Coronary artery (tissue), 2 donors: ENCODE measurements at places on chromosomes 16 and 17.

GRCh38 chr17:44363613-44364159, at the start of gene FAM171A2:
Gene FAM171A2 (minus strand): TSS chr17:44363853. CDS start chr17:44363714, 139 bp downstream.
- no peak for DNase-seq

DNA sequence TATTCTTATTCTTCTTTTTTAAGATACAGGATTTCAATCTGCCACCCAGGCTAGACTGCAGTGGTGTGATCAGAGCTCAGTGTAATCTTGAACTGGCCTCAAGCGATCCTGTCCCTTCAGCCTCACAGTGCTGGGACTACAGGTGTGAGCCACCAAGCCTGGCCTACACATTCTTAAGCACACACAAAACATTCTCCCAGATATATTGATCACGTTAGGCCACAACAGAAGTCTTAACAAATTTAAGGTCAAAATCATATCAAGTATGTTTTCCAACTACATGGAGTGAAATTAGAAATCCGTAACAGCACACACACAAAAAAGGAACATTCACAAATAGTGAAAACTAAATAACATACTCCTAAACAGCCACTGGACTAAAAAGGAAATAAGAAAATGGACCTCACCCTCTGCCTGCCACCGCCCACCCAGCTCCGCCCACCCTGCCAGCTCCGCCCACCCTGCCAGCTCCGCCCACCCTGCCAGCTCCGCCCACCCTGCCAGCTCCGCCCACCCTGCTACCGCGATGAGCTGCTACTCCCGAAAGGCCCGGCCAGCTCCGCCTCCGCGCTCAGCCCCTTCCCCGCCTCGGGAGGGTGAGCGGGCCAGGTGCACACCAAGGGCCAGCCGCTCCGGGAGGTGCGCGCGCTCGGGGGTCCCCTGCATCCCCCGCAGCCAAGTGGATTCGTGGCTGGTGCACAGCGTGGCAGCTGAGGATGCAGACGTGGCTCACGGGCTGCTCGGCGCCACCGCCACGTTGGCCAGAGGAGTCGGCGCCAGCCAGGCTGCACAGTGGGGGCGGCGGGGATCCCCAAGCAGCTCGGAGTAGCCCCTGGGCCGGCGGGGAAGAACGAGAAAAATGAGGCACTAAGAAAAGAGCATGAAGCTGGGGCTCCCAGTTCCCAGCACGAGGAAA, 41.2 kb downstream of the C16orf87 start:
- DNase-seq, result peak; percentile 81

DNA sequence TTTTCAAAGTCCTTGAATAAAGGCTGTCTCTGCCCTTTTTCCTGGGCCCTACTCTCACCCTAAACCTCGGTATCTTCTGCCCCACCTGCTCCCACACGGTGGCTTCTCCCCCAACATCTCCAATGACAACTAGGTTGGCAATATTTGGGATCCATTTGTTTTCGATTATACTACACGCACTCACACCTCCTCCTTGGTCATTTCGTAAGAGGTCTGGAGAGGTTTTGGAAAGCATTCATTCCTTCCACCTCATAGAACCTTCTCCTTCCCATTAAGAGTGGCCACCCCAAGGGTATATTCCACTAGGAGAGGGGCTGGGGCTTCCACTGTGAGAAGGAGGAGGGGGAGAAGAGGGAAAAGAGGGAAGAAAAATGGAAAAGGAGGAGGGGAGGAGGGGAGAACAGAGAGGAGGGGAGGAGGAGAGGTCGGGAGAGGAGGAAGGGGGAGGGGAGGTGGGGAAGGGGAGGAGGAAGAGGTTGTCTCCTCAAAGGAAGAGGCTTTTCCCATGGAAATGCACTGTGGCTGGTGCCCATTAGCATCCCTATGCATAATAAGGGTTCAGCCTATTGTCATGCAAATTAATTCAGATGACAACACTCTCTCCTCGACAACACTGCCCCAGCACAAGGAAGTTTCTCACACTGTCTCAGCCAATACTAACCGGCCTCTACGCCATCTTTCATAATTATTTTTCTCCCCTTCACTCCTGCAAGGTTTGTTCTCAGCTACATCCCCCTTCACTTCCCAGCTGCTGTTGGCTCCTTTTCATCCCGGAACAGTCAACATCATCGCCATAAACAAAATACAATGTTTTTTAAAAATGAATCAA, 30.0 kb downstream of the SOX9 start:
- no peak for DNase-seq

- DNase-seq, result no peak
Observed at GRCh38 chr17:28282596-28282995, 36.4 kb upstream of the TMEM97 start.

DNA sequence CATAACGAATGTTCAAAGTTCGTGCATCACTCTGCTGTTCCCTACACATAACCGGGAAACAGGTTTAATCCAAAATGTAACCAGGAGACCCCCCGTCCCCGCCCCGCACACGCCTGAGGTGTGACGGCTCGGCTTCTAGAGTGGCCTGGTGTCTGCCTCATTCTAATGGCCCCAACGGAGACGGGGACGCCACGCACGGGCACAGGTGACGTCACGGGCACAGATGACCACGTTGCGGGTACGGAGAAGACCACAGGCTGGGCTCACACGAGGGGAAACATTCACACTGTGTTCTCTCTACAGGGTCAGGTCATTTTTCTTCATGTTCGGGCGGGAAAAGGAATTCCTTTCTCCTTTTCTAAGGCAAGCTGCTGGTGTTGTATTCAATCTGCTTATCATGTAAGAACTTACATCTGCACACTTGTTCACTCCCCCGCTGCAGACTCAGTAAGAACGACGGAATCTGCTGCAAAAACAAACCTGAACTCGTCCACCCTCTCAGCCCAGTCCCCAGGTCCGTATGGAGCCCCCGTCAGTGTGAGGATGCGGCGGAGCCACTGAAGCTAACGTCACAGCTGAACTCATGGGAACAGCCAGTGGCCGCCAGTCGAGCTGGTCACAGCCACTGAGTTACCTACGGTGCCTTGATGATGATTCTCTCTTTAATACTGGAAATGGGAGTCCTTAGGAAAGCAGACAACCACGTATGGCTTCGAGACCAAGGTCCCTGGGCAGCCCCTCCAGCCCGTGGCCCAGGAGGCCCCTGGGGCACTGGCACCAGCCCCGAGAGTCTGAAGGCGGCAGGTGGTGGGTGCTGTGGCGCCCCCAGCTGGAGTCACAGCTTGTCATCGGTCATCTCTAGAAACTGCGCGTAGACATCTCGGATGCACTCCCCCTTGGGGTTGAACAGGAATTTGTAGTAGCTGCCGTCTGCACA, 32.9 kb downstream of the WDR45B start:
- DNase-seq, result no peak

DNA sequence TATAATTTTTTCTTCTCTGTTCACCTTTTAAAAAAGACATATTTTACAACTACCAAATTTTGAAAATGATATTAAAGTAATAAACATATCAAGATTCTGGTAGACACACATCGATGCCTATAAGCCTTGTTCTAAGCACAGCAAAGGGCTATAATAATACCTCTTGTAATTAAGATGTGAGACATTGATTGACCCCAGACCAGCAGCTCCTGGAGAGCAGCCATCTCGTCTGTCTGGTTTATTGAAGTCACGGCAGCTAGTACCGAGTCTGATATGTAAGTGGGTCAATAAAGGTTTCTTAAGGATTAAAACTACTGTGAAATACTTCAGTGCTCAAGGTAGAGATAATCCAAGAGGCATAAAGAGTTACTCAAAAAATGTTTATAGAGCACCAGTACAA, 76.1 kb downstream of the C17orf58 start:
- no peak for DNase-seq

DNA sequence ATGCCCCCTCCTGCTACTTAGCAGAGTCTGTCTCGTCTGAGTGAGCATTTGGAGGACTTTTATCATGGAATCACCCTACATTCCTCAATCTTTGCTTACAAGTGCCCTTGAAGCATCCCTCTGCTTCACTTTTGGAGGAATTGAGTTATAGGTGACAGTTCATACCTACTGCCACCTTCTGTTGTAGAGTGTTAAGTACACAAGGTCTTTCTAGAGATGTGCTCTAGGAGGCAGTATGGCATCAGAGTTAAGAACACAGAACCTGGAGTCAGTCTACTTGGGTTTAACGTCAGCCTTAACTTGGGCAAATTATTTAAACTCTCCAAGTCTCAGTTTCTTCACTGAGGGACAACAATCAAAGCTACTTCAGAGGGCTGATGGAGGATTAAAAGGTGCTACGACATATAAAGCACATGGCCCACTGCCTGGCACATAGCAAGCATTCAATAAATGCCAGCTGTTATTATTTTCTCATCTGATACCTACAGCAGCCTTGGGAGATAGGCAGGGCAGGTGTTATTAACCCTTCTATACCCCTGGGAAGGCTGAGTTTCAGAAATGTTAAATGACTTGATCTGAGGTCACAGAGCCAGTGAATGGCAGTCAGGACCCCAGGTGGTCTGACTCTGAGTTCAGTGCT, 62.2 kb downstream of the UTP18 start:
- DNase-seq, result no peak

DNA sequence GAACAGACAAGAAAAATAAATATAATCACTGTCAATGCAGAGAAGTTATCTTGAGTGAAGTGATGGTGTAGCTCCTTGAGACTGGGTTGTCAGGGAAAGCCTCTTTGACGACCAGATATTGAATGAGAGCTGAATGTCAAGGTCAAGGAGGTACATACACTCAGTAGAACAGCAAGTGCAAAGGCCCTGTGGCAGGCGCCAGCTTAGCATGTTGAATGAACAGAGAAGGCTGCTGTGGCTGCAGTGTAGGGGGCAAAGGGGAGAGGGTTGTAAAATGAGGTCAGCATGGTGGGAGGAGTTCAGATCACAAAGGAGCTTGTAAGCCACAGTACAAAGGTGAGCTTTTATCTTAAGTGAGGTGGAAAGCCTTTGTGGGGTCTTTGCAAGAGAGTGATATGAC, 111.5 kb downstream of the ZFHX3 start:
- no peak for DNase-seq

- DNase-seq, result no peak
Observed at GRCh38 chr16:8660841-8661301, 13.5 kb upstream of the ABAT start.

DNA sequence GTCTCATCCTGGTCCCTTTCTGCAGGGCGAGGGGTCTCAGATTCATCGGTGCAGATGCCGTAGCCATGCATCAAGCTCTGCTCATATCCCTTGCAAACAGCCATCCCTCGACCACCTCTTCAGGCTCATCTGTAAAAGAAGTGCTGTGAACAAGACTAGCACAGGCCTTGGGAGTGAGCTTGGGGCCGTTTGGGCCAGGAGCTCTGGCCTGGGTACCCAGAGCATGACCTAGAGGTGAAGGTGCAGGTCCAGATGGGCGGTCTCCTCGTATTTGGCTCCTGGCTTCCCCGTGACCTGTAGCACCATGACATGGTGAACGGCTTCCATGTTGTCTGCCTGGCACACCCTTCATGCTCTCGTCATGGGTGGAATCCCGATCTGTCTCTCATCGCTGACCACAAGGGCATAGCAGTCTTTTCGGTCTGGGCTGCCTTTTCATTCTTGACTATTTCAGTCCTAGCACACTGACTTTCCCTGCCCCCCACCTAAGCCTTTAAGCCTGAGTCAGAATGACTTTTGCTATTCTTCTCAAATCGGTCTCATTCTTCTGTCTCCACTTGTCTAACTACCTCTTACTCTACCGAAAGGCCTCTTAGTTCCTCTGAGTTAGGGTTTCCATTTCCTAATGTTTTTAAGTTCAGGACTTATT, 216.0 kb downstream of the FOXL1 start:
- DNase-seq, result no peak

- peak; percentile 21 for DNase-seq
Observed at GRCh38 chr16:4865231-4865860, 18.1 kb downstream of the UBN1 start.

- no peak for DNase-seq
Observed at GRCh38 chr17:68379692-68380677, 77.3 kb downstream of the WIPI1 start.

DNA sequence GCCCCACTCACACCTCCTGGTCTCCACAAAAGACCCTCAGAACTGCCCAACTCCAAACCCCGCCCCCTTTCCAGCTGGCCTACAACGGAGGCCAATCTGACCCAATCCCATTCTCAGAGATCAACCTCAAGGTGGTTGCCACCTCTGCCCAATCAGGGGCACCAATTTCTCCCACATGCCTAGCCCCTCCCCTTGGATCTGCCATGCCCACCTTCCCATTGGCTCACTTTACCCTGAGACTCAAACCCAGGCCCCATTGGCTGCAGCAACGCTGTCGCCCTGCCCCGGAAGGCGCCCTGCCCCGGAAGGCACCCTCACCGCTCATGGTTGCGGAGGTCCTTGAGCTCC, 10.6 kb downstream of the ZNF668 start:
- no peak for DNase-seq

GRCh38 chr16:84239141-84239769, 557 bp downstream of the KCNG4 start:
- no peak for DNase-seq

GRCh38 chr16:89320782-89321501, 103.4 kb downstream of the ZNF778 start:
- no peak for DNase-seq

DNA sequence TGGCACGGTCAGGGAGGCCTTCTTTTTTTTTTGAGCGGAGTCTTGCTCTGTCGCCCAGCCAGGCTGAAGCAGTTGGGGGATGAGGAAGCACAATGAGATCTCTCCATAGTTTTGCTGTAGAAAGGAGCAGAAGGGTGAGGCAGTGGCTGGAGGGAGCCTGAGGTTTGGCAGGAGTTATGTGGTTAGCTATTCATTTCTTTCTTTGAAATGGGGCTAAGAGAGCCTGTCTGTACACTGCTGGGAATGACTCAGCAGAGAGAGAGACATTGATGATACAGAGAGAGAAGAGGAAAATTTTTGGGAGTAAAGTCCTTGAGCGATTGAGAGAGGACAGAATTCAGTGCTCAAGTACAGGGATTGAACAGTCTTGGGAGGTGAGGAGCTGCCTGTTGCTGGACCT, 22.1 kb downstream of the NOS2 start:
- DNase-seq, result no peak

- DNase-seq, result no peak
Observed at GRCh38 chr16:53737552-53737951, 33.6 kb downstream of the FTO start.

DNA sequence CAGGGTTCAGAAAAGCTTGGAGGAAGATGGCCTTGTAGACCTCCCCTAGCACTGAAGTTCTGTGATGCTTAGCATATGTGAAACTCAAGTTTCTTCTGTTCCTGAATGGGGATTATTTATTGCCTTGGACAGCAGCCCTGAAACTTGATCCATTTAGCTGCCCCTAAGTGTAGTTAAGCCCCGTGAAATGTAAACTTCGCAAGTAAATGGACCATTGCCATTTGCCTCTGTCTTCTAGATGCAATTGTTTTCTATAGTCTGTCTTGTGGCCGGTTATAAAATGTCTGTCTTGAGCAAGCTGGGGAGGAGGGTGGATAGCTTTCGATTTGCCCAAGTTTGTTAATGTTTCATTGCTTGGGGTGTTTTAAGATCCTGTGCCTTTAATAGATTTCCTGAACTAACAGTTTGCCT, 261.8 kb downstream of the CDH13 start:
- DNase-seq, result no peak

DNA sequence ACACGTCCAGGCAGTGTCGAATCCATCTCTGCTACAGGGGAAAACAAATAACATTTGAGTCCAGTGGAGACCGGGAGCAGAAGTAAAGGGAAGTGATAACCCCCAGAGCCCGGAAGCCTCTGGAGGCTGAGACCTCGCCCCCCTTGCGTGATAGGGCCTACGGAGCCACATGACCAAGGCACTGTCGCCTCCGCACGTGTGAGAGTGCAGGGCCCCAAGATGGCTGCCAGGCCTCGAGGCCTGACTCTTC, 7.2 kb upstream of the CD68 start:
- DNase-seq, result no peak

GRCh38 chr16:2774161-2774891, 2.8 kb downstream of the ELOB start:
- no peak for DNase-seq
